ENCODE measurements at places on chromosomes 12 and 14.

DNA sequence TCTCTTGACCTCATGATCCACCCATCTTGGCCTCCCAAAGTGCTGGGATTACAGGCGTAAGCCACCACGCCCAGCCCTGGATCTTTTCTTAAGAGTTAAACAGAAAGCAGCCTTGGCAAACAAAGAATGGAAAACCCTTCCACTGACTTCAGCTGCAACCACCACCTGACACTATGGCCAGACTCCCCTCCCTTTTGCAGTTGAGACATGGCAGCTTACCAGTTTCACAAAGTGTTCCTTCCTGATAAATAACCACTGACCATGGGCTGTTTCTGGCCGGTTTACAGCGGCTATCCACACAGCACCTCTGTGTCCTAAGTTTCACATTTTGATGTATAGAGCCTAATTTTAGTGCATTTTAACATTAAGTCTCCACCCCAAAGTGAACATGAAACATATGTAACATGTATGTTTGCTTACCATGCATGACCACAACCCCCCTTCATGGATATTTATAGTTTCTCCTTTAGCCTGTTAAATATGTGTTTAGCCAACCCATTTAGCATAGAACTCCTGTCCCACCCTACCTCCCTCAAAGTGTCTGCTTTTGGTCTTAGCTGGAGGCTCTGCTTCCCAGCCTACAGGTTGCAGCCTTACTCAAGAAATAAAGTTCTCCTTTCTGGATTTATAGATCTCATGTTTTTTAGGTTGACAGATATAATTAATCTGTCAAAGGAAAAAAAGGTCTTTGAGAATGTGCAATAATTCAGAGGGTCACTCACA lies 32.7 kb upstream of the RAB21 start:
- DNase-seq = no peak

- no peak for DNase-seq
Measured at GRCh38 chr12:88433997-88434703, 146.1 kb downstream of the KITLG start.

DNA sequence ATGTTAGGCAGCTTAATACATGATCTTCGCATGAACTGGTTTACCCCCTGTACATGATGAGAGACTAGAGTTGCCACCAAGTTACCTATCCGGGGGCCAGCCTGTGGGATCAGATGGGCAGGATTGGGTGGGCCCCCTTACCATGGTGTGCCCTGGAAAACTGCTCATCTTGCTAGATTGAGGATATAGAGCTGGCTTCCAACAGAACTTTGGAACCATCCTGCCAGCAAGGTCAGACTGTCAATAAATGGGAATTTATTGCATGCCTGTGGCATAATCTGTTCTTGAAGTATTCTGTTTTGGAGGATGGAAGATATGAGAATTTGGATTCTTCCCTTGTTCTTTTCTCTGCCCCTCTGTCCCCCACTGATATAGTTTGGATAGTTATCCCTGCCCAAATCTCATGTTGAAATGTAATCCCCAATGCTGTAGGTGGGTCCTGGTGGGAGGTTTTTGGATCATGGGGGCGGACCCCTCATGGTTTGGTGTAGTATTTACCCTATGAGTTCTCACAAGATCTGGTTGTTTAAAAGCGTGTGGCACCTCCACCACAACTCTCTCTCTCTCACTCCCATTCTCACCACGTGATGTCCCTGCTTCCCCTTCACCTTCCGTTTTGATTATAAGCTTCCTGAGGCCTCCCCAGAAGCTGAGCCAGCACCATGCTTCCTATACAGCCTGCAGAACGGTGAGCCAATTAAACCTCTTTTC lies 3.7 kb upstream of the TM9SF1 start:
- no peak for DNase-seq

GRCh38 chr12:74794522-74794921 lies 256.9 kb downstream of the ATXN7L3B start:
- no peak for DNase-seq

DNA sequence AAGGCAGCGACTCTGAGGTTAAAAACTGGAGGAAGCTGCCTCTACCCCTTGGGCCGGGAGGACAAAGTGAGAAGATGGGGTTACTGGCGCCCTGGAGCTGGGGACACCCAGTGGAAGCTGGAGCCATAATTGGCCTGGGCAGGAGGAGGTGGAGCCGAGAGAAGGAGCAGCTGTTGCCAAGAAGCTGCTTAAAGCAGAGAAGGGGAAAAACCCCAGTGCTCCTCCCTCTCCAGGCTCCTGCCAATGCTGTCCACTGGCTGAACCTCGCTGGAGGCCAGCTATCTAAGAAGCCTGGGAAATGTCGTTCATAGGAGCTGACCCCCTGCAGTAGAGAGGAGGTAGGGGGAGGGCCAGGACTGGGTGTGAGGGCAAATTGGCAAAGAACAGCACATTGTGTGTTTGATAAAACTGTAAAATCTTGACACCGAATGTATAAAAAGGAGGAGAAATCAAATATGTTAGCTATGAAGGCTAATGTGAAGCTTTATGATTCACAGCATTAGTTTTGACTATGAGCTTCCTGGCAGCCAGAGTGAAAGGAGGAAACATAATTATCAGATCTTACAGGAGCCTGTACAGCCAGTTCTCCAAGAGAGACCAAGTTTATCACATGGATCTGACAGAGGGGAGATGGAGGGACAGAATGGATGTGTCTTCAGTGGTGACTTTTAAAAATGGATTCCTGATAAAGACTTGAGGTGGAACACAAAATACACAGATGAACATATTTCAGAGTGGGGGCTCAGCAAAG lies 9.5 kb downstream of the HHIPL1 start:
- no peak for DNase-seq

DNA sequence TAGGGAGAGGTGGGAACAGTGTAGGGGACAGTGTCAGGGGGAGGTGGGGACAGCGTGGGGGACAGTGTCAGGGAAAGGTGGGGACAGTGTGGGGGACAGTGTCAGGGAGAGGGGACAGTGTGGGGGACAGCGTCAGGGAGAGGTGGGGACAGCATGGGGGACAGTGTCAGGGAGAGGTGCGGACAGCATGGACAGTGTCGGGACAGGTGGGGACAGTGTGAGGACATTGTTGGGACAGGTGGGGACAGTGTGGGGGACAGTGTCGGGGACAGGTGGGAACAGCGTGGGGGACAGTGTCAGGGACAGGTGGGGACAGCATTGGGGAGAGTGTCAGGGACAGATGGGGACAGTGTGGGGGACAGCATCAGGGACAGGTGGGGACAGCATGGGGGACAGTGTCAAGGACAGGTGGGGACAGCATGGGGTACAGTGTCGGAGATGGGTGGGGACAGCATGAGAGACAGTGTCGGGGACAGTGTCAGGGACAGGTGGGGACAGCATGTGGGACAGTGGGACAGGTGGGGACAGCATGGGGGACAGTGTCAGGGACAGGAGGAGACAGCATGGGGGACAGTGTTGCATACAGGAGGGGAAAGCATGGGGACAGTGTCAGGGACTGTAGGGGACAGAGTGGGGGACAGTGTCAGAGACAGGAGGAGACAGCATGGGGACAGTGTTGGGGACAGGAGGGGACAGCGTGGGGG lies 139.0 kb downstream of the TMEM121 start:
- no peak for DNase-seq

DNA sequence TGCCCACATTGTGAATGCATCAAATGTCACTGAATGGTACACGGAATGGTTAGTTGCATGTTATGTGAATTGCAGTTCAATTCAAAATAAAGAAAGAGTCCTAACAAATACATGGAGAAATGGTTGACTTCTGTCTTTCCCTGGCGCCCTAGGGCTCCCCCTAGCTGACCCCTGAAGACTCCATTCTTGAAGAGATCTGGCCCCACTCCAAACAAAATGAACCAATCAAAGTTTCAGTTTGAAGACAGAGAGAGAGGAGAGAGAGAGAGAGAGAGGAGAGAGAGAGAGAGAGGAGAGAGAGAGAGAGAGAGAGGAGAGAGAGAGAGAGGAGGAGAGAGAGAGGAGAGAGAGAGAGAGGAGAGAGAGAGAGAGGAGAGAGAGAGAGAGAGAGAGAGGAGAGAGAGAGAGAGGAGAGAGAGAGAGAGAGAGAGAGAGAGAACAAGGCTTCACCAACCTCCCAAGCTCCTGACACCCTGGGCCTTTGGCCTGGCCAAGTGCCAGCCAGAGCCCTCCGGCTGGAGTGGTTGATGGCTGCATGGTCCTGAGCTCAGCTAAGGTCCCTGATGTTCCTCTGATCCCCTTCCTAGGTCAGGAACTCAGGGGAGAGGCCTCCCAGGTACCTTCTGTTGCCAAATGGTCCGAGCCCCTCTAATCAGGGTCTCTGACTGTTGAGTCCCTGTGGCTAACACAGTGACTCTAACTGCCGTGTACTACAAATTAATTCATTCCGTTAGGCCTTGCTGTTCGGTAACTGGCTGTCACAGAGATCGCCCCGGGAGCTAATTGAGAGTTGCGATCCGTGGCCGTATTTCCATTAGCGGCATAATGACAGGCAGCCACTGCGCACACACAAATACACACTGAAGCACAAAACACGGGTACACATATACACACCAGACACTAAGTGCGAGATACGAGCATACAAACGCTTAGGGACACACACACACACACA lies 188.8 kb downstream of the ESRRB start:
- no peak for DNase-seq

GRCh38 chr12:61098031-61098580 lies 1162.1 kb upstream of the USP15 start:
- no peak for DNase-seq

DNA sequence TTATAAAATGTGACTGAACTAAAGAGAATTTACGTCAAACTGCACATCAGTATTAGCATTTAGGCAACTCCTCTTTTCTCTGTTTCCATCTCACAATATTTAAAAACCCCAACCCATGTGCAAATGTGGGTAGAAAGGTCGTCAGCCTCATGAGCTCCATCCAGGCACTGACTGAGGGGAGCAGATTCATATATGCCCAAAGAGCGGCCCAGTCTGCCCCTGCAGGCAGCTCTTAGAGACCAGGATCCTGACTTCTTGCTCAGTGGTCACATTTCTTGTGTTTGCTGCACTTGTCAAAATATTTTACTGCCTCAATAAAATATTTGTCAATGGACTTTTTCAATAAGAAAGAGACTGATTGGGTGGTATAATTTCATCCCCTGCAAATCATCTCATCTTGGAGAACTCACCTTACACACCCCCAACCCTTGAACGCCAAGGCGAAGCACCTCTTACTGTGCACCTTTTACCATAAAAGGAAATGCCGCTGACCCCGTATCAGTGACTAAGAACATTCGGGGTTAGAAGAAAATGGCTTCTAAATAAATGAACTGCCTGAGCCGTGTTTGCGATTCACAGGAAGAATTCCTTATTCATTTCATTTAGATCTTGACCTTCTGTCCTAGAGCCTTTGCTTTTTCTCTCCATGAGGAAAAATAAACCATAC lies 418.8 kb downstream of the BCL11B start:
- no peak for DNase-seq

DNA sequence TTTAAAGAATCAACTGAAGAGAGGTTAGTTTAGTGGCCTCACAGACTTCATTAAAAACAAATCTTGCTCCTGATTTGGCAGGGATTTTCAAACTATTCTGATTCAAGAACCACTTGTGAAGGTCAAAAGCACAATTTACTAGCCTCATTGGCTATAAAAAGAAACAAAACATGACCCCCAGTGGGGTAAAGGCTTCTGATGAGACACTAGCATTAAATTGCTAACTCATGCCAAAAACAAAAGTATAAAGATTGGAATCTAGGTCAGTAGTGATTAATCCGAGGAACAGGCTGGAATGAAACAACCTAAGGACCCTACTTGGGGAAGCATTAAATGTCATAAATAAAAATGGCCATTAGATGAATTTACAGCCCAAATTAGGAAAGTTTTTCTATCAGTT lies 312.3 kb downstream of the PAWR start:
- no peak for DNase-seq

GRCh38 chr14:58133739-58134138 lies 18.3 kb downstream of the ARMH4 start:
- no peak for DNase-seq

DNA sequence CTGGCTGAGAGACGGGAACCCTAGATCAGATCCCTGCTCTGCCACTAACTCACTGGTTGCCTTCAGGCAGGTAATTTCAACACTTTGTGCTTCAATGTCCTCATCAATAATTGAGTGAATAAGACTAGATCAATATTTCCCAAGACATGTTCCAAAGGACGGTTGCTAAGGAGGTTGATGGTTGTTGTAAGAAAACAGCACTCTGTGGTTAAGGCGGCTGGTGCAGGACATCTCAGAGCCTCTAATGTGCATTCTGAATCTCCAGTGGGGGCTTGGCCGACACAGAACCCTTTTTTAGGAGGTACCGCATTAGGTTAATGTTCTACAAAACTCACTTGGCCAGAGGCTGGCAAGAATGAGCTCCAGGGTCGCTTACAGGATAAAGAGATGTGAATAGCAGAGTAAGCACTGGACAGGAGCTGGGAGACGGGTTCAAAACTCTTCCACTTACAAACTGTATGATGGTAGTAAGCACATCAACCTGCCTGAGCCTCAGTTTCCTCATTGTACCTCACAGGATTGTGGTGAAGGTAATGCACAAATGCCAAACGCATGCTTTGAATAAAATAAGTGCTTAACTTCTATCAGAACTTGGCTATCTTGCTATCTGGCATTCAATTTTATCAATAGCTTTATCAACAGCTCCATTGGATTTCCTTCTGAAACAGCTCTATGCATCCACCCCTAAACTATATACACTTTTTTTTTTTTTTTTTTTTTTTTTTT lies 136.9 kb upstream of the PARP11 start:
- no peak for DNase-seq

- no peak for DNase-seq
Measured at GRCh38 chr14:68245146-68246073, 425.8 kb downstream of the RAD51B start.

GRCh38 chr14:97832776-97833175 lies 1035.6 kb downstream of the VRK1 start:
- no peak for DNase-seq
